Activated T-cell treated with anti-CD3 and anti-CD28 coated beads for 24 hours (primary cell): ENCODE measurements at places on chromosomes 11 and 22.

DNA sequence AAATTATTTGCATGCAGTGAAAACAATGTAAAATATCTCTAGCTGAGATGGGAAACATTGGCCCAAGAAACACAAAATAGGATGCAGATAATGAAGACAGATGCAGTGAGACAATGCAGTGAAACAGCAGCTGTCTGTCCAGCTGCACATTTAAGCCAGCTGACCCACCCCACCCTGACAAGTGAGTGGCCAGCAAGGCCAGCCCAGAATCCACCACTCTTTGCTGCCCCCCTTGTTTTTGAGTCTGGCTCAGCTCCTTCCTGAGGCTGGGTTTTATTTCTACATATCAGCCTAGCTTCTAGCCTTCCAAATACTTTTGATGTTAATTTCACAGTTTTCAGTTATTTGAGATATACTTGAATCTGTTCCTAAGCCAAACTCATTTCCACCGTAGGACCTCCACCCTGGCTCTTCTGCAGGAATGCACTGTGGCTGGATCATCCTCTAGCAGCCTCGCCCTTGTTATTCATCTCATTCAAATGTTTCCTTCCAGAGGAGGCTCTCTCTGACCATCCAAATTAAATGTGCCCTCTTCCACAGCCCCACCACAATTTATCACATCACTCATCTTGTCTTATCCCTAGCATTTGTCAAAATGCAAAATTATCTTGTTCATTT, 154.1 kb upstream of the POU2AF2 start:
- no peak for DNase-seq

DNA sequence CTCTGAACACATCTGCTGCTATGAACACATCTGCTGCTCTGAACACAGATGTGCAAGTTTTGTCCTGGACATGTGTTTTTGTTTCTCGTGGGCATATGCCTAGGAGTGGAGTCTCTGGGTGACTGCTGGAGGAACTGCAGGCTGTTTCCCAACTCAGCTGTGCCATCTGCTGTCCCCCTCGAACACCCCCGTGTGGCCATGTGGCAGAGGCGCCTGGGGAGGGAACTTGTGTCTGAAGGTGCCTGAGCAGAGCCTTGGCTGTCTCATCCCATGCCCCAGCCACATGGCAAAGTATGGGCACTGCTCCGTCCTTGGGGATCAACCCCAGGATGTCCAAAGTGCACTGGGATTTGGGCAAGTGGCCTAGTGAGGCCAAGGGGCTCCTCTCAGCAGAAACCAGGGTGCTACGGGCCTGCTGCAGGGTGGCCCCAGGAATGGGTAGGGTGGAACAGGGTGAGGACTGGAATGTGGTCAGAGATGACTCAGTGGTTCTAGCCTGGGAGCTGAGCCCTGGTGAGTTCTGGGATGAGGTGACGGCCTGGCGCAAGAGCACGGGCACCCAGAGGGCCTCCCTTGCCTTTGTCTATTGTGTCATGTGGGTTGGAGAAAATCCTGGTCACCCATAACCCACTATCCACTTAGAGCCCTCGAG, 14.7 kb downstream of the GATD1 start:
- no peak for DNase-seq

DNA sequence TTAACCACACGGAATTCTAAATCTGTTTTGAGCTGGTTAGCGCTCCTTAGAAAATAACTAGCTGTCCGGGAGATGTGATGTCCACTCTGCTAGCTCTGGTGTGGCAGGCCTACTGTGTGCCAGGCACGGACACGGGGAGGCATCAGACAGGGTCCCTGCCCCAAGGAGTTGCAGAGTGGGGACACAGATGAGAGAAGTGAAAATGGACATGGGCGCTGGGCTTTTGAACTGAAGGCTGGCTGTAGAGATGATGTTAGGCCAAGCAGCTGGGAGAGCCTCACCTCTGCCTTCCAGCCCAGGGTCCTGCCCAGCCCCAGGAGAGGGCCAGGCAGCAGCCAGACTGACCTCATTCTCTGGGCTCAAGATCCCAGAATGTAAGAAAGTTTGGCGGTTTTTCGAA, 368.6 kb downstream of the CTTN start:
- DNase-seq, result no peak

- no peak for DNase-seq
Measured at GRCh38 chr11:96841792-96842191, 452.0 kb downstream of the JRKL start.

GRCh38 chr11:23679041-23679440, 817.8 kb upstream of the LUZP2 start:
- DNase-seq, result no peak

GRCh38 chr11:45300715-45301114, 14.6 kb upstream of the SYT13 start:
- DNase-seq, result no peak

- no peak for DNase-seq
Measured at GRCh38 chr11:32751381-32751780, 43.1 kb downstream of the CCDC73 start.

DNA sequence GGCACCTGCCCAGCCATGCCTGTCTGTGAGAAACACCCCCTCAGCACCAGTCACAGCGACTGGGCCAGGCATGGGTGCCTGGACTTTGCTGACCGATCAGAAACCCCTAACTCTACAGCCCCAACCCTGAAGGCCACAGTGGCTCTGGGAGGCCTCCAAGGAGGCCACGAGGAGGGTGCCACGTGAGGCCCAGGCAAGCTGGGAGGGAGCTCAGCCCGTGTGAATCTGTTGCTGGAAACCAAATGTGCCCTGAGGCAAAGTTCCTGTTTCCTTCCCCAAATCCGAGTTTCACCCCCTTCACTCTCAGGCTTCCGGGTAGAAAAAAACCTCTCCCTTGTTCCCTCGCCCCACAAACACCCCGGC, 1.3 kb downstream of the UNC93B1 start:
- DNase-seq, result no peak

DNA sequence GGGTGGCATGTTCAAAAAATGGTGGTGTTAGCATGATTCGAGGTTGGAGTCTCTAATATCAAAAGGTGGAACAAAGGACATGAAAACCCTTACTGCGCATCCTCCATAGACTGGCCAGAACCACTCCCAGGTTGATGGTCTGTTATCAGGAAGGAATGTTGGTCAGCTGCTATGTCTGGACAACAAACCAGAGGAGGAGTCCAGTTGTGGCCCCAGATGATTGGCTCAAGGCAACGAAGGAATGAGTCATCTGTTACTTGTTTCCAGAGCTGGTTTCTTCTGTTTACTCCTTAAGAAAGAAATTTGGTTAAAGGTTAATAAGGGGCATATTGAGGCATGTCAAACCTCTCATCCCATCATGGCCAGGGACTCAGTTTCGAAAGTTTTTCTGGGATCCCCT, 56.8 kb upstream of the GRIA4 start:
- no peak for DNase-seq

- no peak for DNase-seq
Measured at GRCh38 chr22:49289822-49290679, 537.6 kb downstream of the BRD1 start.

GRCh38 chr11:72354356-72355115, 79.8 kb downstream of the CLPB start:
- no peak for DNase-seq

DNA sequence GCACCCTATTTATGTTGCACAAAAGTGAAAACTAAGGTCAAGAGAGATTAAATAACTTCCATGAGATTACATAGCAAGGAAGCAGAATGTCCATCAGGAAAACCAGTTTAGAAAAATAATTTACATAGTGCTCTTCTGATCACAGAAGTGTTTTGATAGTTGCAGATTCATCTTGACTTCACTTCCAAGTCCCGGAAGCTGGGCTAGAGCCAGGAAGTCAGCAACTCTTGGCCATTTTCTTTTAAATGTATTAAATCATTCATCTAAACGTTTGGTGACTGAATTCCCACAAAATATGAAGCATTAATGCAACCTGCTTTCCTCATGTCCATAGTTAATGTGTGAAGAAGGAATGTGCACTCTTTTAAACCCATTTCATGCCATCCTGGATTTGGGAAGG, 29.7 kb downstream of the APLP2 start:
- no peak for DNase-seq

- no peak for DNase-seq
Measured at GRCh38 chr11:81989093-81989492, 744.6 kb downstream of the FAM181B start.

DNA sequence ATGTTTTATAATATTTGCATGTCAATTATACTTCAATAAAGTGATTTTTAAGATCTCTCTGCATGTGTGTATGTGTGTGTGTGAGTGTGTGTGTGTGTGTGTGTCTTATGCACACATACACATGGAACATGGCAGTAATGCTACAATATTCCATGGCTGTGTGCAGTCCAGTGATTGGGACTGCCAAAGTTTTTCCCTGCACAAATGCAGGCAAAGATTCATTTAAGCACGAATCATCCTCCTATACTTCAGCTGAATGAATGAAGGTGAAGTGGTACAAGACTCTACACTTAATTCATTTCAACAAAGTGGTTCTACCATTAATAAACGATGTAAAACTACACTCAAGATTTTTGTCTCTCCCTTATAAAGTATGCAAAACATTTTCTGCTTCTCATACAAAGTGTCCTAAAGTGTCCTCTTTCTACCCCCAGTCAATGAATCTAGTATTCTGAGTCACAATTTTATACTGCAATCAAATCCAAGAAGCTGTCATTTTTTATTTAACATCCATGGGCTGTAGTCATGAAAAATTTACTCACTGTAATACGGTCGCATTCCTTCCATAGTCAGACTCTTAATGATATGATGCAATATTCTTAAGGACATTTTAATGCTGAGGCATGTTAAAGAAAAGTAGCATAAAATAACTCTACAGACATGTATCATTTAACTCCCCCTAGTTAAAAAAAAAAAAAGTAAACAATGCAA, 132.4 kb downstream of the TTC28 start:
- no peak for DNase-seq

DNA sequence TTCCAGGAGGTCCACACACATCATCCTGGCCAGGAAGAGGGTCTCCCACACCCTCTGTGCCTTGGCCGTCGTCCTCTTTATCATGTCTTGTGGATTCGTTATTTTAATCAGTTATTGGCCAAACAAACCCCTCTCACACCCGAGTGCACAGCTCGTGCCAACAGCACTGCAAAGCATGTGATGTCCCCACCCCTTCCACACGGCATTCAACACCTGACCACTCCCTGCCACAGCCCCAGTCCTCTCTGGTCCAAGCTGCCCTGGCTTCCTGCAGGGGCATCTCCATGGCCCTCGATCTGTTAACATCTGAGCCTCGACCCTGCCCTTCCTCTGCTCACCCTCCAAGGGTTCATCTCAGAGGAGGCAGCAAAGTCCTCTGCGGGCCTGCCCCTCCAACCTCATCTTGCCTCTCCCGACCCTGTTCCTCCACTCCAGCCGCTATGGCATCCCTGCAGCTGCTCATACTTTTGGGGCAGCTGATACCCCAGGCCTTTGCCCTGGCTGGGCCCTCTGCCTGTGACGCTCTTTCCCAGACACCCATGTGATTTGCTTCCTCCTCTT, 14.0 kb downstream of the MYEOV start:
- no peak for DNase-seq

GRCh38 chr11:104891135-104891534, 7.1 kb downstream of the CASP12 start:
- DNase-seq, result no peak

GRCh38 chr11:124898711-124899110, 1.0 kb upstream of the ROBO4 start:
- no peak for DNase-seq

GRCh38 chr11:2653930-2654739, 45.7 kb downstream of the KCNQ1OT1 start:
- no peak for DNase-seq

GRCh38 chr22:37578002-37578401, 1.9 kb downstream of the LGALS2 start:
- no peak for DNase-seq

- no peak for DNase-seq
Measured at GRCh38 chr22:39253435-39254070, 8.8 kb upstream of the PDGFB start.

DNA sequence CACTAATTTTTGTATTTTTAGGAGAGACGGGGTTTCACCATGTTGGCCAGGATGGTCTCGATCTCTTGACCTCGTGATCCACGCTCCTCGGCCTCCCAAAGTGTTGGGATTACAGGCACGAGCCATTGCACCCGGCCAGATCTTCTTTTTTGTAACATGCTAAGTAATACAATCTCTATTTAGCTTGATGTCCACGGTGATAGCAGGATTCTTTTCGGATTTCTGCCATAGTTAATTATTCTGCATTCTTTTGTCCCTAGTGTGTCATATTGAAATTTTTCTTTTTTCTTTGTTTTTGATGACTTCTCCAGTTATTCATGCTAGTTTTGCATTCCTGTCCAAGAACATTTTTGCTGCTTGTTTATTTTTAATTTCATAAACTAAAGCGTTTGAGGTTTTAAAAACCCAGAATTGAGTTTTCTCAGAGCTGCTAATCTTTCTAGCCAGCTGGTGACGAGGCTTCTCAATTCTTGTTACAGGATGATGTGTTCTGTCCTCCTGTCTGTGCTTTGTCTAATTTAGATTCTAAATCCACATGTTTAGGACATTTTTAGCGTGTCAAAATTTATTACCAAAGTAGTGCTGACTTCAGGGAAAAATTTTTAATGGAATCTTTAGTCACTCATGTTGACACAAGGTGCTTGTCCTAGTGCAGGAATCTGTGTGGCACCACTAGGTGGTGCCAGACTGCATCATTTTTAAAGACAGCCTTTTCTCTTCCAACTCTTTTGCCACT, 21.8 kb downstream of the NF2 start:
- no peak for DNase-seq

DNA sequence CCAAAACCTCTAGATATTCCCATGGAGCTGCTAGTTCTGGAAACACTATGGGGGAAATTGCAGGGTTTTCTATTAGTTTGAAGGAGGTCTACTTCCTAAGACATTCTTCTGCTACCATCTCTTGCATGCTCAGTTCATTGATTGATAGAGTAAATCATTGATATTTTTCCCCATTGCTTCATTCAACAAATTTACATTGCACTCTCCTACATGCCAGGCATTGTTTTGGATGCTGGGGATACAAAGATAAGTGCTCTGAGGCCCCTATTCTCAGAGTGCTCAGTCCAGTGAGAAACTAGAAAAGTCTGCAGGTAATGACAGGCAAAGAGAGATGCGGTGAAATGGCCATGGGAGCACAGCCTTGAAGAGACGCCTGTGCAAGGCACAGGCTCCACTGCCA, 313.1 kb downstream of the KIRREL3 start:
- DNase-seq, result no peak

DNA sequence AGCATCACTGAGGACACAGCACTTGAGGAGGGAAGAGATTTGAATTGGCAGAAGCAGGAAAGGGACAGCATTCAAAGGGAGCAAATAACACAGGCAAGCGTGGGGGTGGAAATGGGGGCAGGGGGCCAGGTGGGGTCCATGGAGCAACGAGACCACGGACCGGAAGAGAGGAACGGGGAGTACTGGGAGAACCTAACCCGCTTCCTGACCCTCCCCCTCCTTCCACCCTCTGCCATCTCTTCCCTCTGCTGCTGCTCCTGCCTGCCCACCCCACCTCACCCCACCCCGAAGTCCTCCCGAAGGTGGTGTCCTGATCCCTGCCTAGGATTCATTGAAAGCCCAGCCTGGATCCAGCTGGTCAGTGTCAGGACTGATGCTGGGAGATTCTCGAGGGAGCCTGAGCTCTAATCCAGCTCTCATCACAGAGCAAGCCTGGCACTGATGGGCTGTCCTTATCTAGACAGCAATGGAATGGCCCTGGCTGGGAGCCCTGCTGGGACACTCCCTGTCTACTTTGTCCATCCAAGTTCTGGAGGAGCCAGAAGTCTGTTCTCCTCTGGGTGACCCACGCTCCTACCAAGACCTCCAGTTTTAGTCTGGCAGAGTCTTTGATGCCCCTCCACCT, 105.0 kb downstream of the TRIM29 start:
- DNase-seq, result no peak

- DNase-seq, result no peak
Measured at GRCh38 chr11:18526130-18526520, 617 bp downstream of the TSG101 start.
